SW 1271 (cell line): ENCODE measurements at places on chromosomes 7 and 10.
A peak's percentile ranks its signal among the peaks of the same experiment; 100 is the strongest.

DNA sequence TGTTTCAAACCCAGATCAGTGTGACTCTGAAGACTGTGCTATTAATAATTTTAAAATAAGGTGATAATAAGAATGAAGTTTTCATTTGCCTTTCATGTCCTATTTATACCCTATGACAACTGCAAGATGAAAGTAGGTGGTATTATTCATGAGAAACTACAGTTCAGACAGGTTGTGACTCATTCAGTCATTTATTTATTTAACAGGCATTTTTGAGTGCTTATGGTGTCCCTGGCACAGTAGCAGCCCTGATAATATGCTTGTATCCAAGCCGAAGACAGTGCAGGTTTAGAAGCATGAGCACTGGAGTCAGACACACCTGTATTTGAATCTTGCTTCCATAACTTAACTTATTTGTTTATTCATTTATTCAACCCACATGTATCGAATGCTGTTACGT is 87.1 kb downstream of the FZD1 start:
- no peak for DNase-seq

DNA sequence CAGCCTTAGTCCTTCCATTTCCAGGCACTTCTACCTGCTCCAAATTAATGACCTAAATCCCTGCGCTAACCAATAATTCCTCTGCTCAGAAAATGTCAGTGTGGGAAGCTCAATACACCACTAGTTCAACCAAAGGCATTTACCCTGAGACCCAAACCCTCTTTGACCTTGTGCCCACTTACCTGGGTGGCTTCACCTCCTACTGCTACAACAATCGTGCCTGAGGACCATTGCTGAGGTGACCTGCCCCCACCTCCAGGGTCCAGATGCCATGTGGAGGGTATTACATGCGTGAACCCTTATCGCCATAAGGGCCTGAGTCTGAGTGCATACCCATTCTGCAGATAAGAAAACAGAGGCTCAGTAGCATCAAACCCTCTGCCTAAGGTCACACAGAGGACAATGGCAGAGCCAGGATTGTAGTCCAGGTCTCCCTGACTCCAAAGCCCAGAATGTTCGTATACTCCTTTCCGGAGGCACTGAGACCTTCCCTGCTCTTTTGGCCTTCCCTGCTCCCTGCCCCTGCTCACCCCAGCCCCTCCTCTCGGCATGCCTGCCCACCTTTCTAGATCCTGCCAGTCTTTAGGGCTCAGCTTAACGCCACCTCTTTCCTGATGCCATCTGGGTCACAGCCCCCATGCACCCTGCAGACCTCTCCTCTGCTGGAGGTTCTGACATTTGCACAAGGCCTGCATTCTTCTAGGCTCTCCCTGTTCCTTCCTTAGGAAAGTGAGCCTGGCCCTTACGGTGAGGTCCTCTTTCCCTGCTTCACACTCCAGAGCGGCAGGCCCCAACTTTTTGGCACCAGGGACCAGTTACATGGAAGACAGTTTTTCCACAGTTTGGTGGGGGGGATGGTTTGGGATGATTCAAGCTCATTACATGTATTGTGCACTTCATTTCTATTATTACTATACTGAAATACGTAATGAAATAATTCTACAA is 94.9 kb downstream of the CHST15 start:
- DNase-seq, result no peak

DNA sequence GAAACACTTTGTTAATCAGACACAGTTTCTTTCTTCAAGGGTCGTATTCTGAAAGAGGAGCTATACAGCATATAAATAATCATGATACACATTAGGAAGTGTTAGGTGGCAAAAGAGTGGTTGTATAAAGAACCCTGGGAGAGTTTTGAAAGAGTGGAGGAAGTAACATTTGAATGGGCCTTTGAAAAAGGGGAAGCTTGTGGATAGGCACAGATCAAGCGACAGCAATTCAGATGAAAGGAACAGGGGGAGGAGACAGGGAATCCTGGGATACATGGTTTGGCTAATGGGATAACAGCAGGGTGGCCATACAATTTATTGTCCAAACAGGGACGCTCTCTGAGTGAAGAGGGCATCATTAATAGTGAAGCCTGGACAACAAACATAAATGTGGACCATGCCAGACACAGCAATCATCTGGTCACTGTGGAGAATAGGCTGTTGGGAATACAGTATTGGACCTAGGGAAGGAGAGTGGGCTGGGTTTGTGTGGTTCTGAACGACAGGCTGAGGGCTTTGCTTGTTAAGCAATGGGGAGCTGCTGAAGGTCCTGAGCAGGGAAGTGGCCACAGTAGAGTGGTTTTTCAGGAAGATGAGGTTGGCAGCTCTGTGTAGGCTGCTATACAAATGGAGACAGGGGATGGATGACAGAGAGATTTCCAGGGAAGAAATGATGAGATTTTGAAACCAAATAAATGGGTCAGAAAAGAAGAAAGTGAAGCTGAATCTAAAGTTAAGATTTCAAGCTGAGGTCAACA is 75.9 kb downstream of the ICA1 start:
- DNase-seq, result no peak

DNA sequence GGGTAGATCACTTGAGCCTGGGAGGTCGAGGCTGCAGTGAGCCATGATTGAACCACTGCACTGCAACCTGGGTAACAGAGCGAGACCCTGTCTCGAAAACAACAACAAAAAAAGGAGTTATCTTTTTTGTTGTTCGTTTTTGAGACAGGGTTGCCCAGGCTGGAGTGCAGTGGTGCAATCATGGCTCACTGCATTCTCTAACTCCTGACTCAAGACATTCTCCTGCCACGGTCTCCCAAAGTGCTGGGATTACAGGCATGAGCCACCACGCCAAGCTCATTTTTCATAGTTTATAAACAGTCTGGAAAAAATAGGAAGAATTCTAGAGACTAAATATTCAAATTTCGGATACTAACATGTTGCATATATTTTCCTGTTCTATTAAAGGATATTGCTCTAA is 29.4 kb downstream of the SFXN4 start:
- DNase-seq, result no peak

- DNase-seq, result no peak
These were observed 3.2 kb upstream of the NCOA4 start for GRCh38 chr10:46033602-46034011.

GRCh38 chr10:49419005-49419404 is 23.1 kb upstream of the DRGX start:
- DNase-seq, result no peak

DNA sequence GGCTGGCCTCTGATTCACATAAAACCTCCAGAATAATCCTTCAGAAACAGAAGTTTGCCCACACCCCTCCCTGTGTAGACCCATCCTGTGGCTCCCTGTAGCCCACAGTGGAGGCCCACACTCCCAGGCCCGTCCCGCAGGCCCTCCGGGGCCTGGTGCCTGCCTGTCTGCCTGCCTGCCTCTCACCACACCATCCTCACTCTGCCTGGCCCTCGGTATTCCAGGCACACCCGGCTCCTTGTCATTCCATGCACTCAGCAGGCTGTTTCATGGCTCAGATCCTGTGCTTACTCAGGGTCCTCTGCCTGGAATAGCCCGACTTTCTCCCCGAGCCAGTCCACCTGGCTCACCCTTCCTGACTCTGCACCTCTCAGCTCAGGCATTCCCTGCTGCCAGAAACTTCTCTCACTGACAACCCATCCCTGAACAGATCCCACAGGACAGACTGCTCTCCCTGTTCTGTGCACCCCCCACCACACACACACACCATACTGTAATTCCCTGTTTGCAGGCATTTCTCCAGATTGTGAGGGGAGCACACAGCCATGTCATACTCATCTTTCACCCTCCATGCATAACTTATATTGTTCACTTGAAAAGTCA is 498.0 kb upstream of the ZMIZ1 start:
- no peak for DNase-seq

GRCh38 chr10:28054228-28054860 is 55.5 kb upstream of the ODAD2 start:
- DNase-seq, result peak; percentile 63

DNA sequence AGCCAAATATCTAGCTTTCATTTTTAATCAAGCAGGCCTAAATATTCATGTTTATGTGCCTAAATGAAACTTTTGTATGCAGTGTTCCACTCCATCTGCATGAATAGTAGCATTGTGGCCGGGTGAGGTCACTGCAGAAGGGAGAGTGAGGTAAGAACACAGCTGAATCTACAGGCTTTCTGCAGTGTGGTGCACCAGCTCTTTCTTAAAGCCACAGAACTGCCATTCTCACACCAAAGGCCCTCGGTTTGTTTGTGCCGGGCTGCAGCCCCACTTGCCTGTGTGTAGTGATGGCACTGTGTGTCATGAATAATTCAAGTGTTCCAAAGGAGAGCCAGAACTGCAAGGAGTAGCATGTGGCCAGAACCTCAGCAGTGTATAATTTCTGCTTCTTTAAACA is 204.1 kb downstream of the TRIL start:
- no peak for DNase-seq

GRCh38 chr10:14056610-14057332 is 274.0 kb downstream of the FRMD4A start:
- DNase-seq, result no peak

- no peak for DNase-seq
These were observed 235.2 kb downstream of the TMEM26 start for GRCh38 chr10:61217851-61218565.

DNA sequence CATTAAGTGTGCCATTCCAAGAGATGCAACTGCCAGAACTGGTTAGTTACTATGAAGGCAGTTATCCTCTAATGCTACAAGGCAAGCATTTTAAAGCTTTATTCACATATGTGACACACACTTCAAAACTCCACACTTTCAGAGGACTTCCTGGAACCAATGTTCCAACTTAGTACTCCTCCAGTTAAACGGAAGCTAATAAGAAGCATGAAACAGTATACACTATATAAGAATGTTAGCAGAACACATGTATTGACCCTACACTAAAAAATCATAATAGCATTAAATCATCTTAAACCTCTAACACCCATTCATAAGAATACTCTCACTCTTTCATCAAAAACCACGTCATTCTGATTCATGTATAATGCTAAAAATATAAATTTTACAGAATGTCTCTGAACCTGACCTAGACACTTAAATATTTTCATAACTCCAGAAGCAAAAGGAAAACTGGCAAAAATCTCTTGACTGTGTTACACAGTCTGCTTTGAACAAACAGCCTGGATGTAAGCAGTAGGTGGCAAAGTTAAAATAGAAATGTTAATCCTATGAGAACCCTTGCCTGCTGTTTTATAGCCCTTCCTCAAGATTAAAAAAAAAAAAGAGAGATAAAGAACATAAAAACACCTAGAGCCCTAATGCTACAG is 135.0 kb downstream of the SEMA3C start:
- DNase-seq, result no peak

DNA sequence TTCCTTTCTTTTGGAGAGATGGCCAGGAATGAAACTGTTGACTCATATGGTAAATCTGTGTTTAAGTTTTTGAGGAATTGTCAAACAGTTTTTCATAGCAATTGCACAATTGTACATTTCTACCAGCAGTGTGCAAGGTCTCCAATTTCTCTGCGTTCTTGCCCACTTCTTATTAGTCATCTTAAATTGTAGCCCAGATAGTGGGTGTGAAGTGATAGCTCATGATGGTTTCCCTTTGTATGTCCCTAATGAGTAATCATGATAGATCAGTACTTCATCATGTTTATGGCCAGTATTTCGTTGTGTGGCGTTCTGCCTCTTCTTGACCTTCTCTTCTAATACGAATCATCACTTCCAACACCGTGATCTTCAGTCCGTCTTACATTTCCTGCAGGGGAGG is 136.3 kb downstream of the DOCK1 start:
- DNase-seq, result no peak

DNA sequence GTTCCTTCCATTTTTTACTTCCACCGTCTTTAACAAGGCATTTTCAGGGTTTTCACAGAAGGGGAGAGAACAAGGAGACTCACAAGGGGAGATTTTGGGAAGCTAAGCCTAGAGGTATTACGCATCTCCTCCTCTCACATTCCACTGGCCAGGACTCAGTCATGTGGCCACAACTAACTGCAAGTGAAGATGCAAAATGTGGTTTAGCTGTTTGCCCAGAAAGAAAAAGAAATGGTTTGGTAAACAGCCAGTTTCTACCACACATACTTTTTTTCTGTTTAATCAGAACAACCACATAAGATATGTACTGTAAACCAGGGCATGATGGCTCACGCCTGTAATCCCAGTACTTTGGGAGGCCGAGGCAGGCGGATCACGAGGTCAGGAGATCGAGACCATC is 21.4 kb upstream of the HELLS start:
- no peak for DNase-seq

DNA sequence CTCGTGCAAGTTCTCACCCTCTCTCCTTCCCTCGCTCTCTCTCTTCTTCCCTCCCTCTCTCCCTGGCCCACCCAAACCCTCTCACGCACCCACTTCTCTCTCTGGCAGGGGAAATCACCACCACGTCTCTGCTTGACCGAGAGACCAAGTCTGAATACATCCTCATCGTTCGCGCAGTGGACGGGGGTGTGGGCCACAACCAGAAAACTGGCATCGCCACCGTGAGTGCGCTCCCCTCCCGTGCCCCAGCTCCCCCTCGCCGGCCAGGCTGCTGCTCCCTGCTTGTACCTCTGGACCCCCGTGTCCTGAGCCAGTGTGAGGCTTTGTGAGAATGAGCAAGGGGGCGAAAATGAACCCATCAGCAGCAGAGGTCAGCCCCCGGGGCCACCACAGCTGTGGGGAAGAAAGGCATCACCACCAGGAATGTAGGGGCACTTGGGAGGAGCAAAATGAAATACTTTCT is 25.5 kb downstream of the C10orf105 start:
- no peak for DNase-seq

DNA sequence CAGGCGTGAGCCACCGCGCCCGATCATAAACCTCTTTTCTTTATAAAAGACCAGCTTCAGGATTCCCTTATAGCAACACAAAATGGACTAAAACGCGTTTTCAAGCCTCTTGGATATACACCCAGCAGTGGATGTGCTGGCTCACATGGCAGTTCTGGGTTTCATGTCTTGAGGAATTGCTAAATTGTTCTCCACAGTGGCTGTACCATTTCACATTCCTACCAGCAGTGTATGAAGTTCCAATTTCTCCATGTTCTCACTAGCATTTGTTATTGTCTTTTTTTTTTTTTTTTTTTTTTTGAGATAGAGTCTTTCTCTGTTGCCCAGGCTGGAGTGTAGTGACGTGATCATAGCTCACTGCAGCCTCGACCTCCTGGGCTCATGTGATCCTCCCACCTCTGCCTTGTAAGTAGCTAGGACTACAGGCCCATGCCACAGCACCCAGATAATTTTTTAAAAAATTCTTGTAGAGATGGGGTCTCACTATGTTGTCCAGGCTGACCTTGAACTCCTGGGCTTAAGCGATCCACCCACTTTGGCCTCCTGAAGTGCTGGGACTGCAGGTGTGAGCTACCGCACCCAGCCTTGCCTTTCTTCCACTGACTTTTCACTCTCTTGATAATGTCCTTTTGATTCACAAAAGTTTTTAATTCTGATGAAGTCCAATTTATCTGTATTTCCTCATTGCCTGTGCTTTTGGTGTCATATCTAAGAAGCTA is 17.4 kb downstream of the TECPR1 start:
- DNase-seq, result no peak
